ENCODE measurements at places on chromosomes 4 and X. TPM values are rescaled to one million over a fixed set of nuclear protein-coding genes. Genes with fewer than 3 reads are reported as not detected.

- DNase-seq, result no peak
These were observed 120.3 kb downstream of the BANK1 start for GRCh38 chr4:101910786-101911373.

DNA sequence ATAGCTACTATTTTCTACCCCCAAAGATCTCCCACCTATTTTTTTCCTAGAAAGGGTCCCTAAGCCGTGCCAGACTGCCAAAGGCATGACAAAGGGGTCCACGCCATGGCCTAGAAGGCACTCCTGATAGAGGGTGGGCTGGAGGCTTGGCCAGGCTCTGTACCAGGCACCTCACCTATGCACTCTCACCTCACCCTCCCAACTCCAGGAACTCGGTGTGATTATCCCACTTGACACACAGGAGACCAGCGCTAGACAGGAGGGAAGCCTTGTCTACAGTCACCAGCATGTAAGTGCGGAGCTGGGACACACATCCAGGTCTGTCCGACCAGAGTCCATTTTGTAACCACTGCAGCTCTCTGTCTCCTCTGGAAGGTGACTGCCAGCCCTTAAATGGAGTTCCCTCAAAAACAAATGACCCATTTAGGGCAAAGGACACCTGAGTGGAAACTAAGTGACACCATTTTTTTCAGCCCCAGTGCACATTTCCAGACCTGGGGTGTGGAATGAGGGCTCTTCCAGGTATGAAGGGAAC is 106.4 kb downstream of the RTL5 start:
- DNase-seq, result no peak

DNA sequence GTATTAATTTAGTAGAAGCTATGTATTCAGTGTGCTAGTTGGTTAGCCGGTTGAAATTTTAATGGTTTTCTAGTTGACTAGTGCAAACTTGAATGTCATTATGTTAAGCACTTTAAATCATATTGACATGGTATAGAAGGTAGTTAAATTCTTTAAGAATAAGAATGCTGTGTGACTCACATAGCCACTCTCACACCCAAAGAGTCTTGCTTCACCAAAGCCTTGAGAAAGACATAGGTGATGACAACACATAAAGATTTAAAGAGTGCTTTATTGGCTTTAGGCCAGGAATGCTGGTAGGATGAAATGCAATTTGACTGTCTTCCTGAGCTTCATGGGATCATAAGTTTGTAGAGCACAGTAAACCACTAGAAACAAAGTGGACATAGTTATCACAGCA is 85.3 kb downstream of the DCAF8L2 start:
- no peak for DNase-seq

GRCh38 chr4:127188847-127189246 is 443.9 kb upstream of the INTU start:
- no peak for DNase-seq

Gene GPR78
- polyA plus RNA-seq, result 0.09 TPM

Gene TSPAN6
- polyA plus RNA-seq, result 11.9 TPM

Gene DAPP1
- polyA plus RNA-seq, result 0.16 TPM

DNA sequence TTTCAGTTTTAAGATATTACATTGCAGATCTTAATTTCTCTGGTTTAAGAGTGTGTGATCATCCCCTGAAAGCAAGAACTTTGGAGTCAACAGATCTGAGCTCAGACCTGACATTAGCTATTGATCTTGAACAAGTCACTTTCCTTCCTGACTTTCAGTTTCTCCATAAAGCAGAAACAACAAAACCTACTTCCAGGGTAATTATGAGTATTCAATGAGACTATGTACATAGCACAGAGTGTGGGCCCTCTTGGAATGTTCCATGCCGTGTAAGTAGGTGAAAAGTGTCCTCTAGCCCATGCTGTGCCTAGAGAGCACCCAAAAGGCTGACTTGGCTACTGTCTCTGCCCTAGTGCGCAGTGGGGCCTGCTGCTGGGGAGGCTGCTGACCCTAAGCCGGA is 188.0 kb upstream of the RPL34 start:
- no peak for DNase-seq

GRCh38 chrX:24301806-24302205 is 12.1 kb downstream of the SUPT20HL2 start:
- DNase-seq, result no peak

DNA sequence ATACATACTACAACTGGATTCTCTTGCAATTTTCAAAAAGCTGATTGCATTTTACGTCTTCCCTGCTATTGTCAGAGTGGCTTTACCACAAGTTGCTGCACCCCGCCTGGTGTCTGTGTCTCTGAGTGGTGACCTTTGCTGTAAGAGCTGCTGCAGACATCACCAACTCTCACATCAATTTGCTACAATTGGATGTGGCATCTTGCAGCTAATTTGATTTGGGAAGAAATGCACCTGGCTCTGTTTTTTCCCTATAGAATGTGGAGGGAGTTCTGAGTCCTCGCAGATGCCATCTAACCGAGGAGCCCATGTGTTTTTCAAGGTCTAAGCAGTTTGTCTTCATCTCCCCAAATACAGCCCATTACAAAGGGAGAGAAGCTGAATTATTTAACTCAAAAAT is 73.8 kb upstream of the PHOX2B start:
- DNase-seq, result no peak

Gene MAGEA4
- polyA plus RNA-seq, result not detected

Gene HPSE
- polyA plus RNA-seq, result 0.50 TPM

DNA sequence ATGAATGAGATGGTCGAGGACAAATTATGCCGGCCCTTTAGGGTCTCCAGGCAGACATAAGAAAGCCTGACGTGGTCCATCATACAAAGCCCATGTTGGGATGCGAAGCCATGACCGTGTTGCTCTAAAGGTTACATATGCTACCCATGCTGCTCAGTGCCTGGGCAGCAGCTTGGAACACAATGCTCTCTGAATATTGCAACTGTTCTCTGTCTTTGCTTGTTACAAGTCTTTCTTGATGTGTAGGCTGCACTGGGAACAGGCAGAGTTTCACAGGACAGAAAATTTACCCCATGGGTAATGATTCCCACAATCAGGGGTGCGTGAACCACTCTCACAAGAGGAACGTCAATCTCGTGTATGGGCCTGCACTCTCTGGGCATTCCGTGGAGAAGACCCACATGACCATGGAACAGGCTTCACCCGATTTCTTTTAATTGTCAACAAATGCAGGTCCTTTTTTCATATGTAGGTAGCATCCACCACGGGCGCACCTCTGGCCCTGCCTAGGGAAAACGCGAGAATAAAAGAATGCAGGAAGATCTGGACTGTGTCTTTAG is 66.3 kb downstream of the NBDY start:
- DNase-seq, result no peak

- no peak for DNase-seq
These were observed 70.7 kb upstream of the HPGD start for GRCh38 chr4:174592985-174593335.
